ENCODE measurements at places on chromosomes 2 and 18.

DNA sequence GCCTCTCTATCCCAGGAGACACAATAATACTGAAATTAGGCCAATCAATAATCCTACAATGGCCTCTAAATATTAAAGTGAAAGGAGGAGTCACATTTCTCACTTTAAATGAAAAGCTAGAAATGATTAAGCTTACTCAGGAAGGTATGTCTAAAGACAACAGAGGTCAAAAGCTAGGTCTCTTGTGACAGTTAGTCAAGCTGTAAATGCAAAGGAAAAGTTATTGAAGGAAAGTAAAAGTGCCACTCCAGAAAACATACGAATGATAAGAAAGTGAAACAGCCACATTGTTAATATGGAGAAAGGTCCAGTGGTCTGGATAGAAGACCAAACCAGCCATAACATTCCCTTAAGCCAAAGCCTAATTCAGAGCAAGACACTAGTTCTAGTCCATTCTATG is 9.5 kb downstream of the SESTD1 start:
- ATAC-seq = no peak

DNA sequence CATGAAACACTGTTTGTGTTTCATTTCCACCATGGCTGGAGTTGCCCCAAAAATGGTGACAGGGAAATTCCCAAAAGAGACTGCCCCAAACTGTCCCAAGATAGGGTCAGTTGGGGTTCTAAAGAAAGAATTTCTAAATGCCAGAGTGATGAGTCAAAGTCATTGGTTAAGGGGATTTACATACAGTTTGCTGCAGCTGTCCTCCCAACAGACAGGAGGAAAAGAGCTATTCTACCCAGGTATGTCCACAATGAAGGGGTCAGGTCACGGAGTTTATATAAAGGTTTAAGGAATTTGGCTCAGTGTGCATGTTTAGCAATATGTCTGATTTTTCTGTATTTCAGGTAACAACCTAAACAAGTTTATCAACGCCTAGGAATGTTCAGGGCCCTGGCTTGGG is 344.1 kb downstream of the TDRD15 start:
- no peak for ATAC-seq

- no peak for ATAC-seq
Observed at GRCh38 chr2:5528706-5529105, 163.5 kb upstream of the SOX11 start.

GRCh38 chr2:27191070-27191829 is 20.6 kb upstream of the ATRAID start:
- peak; percentile 99 for ATAC-seq

DNA sequence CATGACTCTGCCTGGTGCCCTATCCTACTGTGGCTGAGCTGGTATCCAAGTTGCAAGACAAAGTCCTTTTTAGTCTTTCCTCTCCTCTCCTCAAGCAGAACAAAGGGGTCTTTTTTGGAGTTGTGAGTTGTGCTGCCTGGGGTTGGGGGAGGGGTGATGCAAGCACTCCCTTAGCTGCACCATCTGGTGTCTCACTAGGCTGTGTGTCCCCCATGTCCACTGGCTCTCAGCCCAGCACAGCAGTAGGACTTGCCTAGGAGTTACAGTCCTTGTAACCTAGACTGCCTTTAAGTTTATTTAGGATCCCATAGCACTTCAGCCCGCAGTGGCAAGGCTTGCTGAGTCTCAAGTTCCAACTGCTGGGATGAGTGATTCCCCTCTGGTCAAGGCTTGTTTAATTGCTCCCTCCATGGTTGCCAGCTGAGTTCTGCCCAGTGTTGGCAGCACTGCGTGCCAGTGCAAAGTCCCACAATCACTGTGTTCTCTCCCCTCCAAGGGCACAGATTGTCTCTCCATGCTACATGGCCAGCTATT is 13.2 kb upstream of the ILKAP start:
- no peak for ATAC-seq
